ENCODE measurements at places on chromosomes 12 and 14. TPM values are rescaled to one million over a fixed set of nuclear protein-coding genes. Genes with fewer than 3 reads are reported as not detected.

The SERPINA12 gene
- total RNA-seq: 0.35 TPM

The ZNF84 gene
- 7.8 TPM for total RNA-seq

The ANKRD33 gene
- not detected for total RNA-seq

The FOXG1 gene
- not detected for total RNA-seq

The BATF gene
- 1.4 TPM for total RNA-seq

The KRT84 gene
- not detected for total RNA-seq

The MAP1LC3B2 gene
- not detected for total RNA-seq

The KCNH3 gene
- 0.13 TPM for total RNA-seq

The LRP1-AS gene
- not detected for total RNA-seq

The MLXIP gene
- 19.0 TPM for total RNA-seq

The SPX gene
- total RNA-seq: 0.23 TPM

The MIP gene
- total RNA-seq: 0.60 TPM

The TMEM229B gene
- 0.93 TPM for total RNA-seq

The RPL10L gene
- not detected for total RNA-seq

The SART3 gene
- 13.7 TPM for total RNA-seq

Data from left lobe of liver (tissue), 2 donors.